ENCODE measurements at places on chromosomes 11 and 22.

DNA sequence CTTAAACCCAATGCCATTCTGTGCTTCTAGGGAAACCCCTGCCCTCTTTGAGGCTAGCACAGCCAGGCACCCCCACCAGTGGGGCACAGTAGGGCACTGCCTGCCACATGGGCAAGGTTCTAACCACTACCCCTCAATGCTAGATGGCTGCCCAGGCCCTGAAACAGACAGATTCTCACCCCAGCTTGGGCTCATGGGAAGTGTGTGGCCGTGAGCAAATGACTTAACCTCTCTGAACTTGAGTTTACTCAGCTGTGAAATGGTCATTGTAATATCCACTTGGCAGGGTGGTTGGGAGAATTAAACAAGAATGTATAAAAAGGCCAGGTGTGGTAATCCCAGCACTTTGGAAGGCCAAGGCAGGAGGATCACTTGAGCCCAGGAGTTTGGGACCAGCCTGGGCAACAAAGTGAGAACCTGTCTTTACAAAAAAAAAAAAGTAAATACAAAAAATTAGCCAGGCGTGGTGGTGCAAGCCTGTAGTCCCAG is 22.4 kb downstream of the C22orf23 start:
- peaks cover 36% of the 10 kb centered on the region for H3K4me1 ChIP-seq
- no peaks in the 10 kb centered on the region for H3K27me3 ChIP-seq
- DNase-seq, result no peak
- H3K27ac ChIP-seq, result peak overlapping the region; percentile 47

DNA sequence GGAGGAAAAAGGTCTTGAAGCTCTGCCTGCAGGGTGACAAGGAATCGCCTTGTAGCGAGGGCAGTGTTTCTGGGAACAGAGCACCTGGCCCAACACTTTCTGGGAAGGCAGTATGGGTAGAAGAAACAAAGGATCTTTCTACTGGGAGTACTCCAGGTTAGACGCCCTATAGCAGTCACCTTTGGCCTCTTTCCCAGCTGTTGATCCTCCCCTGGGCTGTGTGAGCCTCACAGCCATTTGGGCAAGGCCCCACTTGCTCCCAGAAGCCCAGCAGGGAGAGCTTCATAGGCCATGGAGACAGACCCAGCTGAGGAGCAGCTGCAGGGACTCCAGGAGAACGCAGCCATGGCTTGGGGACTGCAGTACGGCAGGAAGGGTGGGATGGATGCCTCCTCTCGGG is 1.2 kb downstream of the SLCO2B1 start:
- DNase-seq, result no peak
- H3K27me3 ChIP-seq, result peaks cover 14% of the 10 kb centered on the region
- H3K27ac ChIP-seq, result no peak overlapping the region
- H3K4me3 ChIP-seq, result no peak overlapping the region
- peaks cover 9% of the 10 kb centered on the region for H3K4me1 ChIP-seq

DNA sequence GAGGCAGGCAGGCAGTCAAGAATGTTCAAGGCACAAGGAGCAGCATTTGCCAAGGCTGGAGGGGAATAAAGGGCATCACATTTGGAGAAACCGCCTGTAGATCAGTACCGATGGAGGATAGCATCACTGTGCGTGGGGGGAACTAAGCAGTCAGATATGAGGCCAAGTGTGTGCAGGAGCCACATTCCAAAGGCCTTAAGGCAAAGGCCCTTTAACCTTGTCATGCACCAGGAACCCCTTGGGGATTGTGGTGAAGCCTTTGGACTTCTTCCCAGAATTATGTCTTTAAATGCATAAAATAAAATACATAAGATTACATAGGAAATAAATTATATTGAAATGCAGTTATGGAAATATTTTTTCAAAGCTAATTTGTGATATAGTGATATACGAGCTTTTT is 532.1 kb downstream of the BUD13 start:
- no peak overlapping the region for H3K4me3 ChIP-seq
- H3K27me3 ChIP-seq, result peaks cover 28% of the 10 kb centered on the region
- H3K27ac ChIP-seq, result no peak overlapping the region
- H3K4me1 ChIP-seq, result peaks cover 20% of the 10 kb centered on the region

DNA sequence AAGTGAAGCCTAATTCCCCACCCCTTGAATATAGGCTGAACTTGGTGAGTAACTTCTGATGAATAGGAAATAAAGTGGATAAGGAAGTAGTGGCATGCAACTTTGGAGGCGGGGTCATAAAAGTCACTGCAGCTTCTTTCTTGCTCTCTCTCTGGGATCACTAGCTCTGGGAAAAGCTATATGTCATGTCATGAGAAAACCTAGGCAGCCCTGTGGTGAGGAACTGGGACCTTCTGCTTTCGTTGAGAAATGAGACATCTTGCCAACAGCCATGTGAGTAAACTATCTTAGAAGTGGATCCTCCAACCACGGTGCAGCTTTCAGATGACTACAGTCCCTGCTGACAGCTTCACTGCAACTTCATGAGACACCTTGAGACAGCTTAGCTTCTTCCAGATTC is 15.7 kb downstream of the ZNF214 start:
- no peak for DNase-seq
- no peak overlapping the region for H3K27ac ChIP-seq
- peaks cover 13% of the 10 kb centered on the region for H3K36me3 ChIP-seq

DNA sequence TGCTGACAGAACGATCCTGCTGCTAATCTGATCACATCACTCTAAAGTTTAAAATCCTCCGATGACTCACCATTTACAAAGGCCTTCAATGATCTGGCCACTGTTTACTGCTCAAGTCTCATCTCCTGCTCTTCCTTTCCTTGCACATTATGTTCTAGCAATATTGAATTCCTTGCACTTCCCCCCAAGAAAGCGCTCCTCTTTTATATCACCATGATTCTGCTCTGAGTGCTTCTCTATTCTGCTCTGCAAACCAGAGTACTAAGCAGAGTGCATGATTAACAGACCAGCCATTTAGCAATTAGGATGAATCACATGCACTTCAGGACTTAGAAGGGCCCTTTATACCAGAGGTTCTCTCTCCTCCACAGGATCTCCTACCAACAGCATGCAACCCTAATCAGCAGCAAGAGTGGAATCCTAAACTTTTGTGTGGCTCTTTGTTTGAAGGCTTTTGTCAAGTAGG is 1122.8 kb upstream of the CCDC90B start:
- no peak overlapping the region for H3K4me3 ChIP-seq
- H3K27me3 ChIP-seq, result no peaks in the 10 kb centered on the region
- no peak for DNase-seq
- H3K27ac ChIP-seq, result no peak overlapping the region
- no peaks in the 10 kb centered on the region for H3K4me1 ChIP-seq

- no peaks in the 10 kb centered on the region for H3K36me3 ChIP-seq
- peaks cover 18% of the 10 kb centered on the region for H3K27me3 ChIP-seq
- H3K27ac ChIP-seq, result no peak overlapping the region
- H3K4me3 ChIP-seq, result no peak overlapping the region
- no peak for DNase-seq
Observed at GRCh38 chr11:67663532-67664212, 10.8 kb downstream of the ALDH3B2 start.

DNA sequence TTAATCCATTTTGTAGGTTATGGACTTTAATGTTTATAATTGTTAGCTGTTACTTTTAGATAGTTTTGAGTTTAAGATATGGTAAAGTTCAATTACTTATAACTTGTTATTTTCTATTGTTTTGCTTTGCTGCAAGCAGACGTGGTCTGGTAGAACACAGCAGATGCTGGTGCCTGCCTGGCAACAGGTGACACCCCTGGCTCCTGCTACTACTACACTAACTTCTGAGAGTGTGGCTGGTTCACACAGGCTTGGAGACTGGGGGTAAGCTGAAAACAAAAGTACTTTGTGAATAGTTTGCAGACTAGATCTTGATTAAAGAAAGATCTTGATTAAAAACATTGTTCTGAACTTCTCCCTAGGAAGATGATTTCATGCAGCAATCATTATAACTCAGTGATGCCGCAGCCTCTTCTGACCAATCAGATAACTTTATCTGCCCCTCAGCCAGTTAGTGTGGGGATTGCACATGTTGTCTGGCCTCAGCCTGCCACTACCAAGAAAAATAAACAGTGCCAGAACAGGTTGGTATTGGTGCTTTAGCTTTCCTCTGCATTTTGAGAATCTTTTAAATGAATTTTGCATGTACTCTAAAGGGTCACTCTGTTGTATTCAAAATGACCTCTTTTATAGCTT is 90.4 kb downstream of the HIPK3 start:
- no peak overlapping the region for H3K4me3 ChIP-seq
- peaks cover 12% of the 10 kb centered on the region for H3K36me3 ChIP-seq
- no peaks in the 10 kb centered on the region for H3K27me3 ChIP-seq
- H3K27ac ChIP-seq, result no peak overlapping the region

DNA sequence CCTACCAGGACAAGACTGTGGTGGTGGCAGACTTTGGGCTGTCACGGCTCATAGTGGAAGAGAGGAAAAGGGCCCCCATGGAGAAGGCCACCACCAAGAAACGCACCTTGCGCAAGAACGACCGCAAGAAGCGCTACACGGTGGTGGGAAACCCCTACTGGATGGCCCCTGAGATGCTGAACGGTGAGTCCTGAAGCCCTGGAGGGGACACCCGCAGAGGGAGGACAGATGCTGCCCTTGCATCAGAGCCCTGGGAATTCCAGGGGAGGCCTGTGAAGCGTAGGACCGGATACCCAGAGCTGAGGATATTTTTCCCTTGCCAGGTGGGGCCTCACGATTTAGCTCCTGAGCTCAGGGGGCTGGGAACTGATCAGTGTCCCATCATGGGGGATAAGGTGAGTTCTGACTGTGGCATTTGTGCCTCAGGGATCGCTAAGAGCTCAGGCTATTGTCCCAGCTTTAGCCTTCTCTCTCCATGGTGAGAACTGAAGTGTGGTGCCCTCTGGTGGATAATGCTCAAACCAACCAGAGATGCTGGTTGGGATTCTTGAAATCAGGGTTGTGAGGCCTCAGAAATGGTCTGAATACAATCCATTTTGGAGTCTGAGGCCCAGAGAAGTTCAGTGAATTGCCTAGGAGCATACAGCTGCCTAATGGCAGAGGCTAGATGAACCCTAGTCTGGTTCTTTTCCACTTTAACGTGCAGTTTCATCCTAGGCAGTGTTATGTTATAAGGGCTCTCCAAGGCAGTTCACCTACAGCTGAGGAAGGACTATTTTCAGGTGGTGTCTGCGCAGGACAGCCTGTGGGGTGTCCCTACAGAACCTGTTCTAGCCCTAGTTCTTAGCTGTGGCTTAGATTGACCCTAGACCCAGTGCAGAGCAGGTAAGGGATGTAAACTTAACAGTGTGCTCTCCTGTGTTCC is 19.5 kb downstream of the PIK3IP1 start:
- DNase-seq, result no peak
- no peak overlapping the region for H3K4me3 ChIP-seq
- peaks cover 15% of the 10 kb centered on the region for H3K4me1 ChIP-seq
- H3K27me3 ChIP-seq, result no peaks in the 10 kb centered on the region
